Stimulated activated CD4-positive, alpha-beta T cell treated with anti-CD3 and anti-CD28 coated beads, Interleukin-4, amount 100 ng/mL, for 24 hours (primary cell): ENCODE measurements at places on chromosomes 3 and 15.

- no peak for DNase-seq
Observed at GRCh38 chr15:45328663-45329062, 49.7 kb downstream of the GATM start.

- DNase-seq: no peak
Observed at GRCh38 chr3:126510308-126510910, 7.2 kb downstream of the UROC1 start.

- no peak for DNase-seq
Observed at GRCh38 chr15:37720267-37720666, 214.2 kb upstream of the TMCO5A start.

- DNase-seq: no peak
Observed at GRCh38 chr3:51696954-51697353, 9.9 kb upstream of the GRM2 start.

DNA sequence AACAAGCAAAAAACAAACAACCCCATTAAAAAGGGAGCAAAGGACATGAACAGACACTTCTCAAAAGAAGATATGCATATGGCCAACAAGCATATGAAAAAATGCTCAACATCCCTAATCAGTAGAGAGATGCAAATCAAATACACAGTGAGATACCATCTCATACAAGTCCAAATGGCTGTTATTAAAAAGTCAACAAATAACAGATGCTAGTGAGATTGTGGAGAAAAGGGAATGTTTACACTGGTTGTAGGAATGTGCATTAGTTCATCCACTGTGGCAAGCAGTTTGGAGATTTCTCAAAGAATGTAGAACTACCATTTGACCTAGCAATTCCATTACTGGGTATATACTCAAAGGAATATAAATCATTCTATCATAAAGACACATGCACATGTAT, 44.5 kb downstream of the RIOX2 start:
- no peak for DNase-seq

DNA sequence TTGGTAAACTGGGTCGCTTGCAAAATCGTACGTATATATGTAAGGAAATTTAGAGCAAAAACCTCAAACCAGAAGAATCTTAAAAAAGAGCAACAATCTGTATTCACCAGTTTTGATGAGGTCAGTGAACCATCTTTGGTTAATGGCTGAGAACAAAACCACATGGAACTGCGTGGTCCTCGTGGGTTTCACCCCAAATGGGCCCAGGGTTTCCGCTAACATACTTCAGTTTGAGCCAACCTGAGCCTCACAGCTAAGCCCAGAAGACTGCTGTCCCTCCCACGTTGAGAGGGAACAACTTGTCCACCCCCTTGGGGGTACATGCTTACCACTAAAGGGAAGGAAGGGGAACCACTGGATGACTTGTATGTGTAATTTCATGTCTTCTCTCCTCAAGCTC, 204.6 kb downstream of the CACNA2D3 start:
- DNase-seq: no peak

DNA sequence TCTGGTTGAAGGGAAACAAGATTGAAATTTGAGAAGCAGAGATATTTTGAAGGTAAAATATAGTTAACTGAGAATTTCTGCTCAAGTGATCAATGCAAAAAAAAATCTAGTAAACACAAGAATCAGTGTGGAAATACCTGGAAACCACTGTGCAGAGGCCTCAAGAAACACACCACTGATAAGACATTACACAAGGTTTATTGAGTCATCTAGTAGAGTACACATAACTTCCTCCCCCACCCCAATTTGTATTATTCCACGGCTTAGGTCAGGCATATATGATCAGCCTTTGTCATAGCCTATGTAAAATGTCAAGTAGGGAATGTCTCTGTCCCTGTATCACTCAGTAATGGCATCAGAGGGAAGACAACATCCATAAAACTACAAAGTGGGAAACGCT, 447.8 kb upstream of the BCHE start:
- no peak for DNase-seq

DNA sequence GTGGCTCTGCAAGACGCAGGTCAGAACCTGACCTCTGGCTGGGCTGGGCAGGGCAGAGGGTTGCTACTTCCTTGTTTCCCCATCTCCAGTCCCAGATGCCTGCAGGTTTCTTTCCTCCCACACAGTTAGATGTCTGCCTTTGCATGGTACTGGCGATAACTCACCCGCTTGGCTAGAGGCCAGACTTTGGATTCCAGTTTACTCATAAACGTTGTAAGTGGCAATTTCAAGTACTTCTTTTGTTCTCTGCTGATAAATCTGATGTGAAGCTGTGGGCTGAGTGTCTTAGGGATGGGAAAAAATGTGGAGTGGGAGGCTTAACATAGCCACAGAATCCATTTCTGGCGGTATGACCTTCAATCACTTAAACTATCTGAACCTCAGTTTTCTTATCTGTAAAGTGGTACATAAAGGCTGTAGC, 194.2 kb downstream of the EBLN2 start:
- DNase-seq: no peak

- no peak for DNase-seq
Observed at GRCh38 chr3:194132465-194133286, 3.3 kb upstream of the HES1 start.

DNA sequence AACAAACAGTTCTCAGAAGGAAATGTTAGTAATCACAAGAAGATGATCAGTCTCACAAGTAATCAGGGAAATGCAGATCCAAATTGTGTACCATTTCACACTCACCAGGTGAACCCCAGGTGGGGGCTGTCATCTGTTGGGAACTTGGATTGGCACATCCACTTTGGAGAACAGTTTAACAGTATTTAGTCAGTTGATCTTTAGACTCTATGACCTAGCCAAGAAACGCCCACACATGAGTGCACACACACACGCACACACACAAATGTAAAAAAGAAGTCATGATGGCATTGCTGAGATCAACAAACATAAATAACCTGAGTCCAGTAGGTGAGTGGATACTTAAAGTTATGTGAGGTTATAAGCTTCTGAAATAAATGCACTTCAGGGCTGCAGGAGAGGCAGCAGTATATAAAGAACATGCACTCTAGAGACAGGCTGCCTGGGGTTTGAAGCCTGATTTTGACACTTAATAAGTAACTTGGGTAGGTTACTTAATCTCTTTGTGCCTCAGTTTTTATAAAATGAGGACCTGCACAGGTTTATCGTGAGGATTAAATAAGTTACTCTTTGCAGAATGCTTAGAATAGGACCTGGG, 17.7 kb downstream of the ACVR2B start:
- DNase-seq: no peak

GRCh38 chr3:177928172-177928873, 607.9 kb upstream of the KCNMB2 start:
- no peak for DNase-seq

DNA sequence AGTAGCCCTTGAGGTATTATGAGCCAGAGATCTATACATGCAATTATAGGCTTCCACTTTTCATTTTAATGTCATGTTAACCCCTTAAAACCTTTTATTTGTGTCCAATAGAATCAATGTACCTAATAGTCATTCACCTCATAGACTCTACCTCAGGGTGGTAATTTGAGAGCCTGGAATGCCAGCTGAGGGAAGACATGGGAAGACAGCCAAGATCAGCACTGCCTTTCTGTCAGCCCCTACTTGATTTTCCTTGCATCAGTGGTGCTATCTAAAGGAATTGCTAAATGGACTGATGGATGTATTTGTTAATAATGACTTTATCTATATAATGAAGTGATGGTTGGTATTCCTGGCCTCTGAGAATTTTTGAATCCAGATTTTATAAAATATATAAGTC, 113.3 kb upstream of the GBE1 start:
- no peak for DNase-seq

- DNase-seq: no peak
Observed at GRCh38 chr15:49163678-49164077, 6.4 kb upstream of the GALK2 start.

DNA sequence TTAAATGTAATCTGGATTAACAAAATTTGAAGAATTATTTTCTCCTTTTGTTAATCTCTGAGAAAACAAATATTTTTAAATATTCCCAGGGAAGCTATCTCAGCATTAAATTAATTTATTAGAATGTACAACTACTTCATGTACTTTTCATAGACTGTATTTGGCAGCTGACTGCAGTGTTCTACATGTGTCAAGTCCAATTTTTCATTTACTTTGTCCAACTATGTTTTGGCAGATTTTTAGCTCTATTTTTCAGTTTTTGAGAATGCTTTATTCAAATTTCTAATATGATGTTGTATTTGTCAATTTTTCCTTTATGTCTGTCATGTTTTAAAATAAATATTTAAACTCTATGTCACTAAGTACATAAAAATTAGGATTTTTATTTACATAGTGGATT, 925.1 kb downstream of the OTOL1 start:
- no peak for DNase-seq

GRCh38 chr15:38559131-38559530, 5.5 kb downstream of the RASGRP1 start:
- DNase-seq: no peak

- no peak for DNase-seq
Observed at GRCh38 chr15:60583946-60584345, 105.0 kb upstream of the ICE2 start.

GRCh38 chr3:107525644-107526305, 3.0 kb downstream of the BBX start:
- peak; percentile 21 for DNase-seq

DNA sequence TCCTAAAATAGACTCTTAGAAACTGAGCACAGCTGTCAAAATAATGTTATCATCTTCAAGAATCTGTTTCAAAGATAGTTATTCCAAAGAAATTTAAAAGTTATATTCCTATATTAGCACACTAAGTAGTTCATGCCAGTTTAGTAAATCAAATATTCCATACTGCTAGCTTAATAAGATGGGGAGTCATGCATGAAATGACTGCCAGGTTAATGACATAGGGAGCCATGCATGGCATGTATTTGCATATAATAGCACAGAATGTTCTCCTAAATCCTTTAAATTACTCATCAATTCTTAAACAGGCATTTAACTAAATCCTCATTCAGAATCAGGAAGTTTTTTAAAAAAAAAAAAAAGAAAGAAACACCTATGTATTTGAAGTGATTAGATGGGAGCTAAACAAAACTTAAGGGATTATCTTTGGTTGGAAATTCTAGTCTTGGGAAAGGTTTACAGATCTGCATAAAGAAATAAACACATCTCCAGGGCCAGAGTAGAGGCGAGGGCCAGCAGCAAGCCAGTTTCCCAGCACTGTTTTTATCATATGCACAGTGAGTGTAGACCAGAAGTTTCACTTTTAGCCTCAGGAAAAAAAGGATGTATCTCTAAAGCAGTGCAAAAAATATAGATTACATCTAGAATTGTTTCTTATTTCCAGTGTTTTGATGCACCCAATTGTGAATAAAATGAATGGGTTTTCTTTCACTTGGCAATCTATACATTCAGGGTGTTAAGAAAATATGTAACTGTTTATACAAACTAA, 366.4 kb upstream of the AGTR1 start:
- no peak for DNase-seq

GRCh38 chr15:48628832-48629231, 16.7 kb downstream of the FBN1 start:
- DNase-seq: no peak

GRCh38 chr3:169945313-169945712, 21.3 kb upstream of the SEC62 start:
- DNase-seq: peak; percentile 32

DNA sequence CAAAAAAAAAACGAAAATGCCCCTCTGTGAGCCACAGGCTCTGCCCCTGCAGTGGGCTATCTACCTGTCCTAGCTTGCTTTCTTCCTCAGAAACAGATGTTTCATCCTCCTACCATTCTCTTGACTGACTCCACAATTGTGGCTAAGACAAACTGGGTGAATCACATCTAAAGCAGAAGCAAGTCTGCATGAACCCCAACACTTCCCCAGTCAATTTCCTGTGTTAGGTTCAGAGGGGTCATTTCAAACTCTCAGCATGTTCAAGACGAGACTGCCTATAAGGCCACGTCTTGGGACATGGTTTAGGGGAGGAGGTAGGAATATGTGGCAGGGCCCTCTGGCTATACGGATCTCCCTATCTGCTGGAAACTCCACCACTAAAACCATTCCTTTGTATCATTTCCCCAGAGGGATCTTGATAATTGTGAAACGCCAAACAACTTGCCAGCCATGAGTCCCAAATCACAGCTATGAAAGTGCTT, 28.6 kb upstream of the ANKDD1A start:
- DNase-seq: peak; percentile 43

DNA sequence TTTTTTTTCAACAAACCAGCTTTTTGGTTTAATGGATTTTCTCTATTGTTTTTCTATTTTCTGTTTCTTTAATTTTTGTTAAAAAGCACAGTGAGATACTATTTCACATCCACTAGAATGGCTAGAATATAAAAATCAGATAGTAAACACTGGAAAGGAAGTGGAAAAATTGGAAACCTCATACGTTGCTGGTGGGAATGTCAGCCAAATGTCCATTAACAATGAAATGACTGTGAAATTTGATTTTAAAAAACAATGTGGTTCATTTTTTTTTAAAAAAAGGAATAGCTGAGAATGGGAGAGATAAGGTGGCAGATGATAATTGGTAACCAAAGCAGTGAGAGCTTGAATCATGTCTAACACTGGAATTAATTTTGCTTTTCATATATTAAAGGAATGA, 19.9 kb downstream of the NR2C2 start:
- no peak for DNase-seq

DNA sequence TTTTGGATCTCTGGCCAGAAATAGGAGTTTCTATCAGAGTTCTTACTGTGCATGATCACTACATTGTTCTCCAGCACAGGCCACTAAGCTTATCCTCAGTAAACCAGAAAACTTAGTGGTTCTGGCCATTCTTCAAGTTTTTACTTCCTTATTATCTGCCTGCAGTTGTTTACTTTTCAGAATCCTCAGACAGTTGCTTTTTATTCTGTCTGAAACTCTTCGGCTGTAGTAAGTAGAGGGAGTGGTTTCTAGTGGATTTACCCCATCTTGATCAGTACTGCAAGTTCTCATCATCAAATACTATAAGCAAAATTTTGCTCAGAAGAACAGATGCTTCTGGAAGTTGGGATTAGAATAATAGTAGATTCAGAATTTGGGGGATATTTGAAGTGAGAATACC, 193.0 kb upstream of the RARB start:
- no peak for DNase-seq

- DNase-seq: no peak
Observed at GRCh38 chr3:79016587-79017376, 751.0 kb downstream of the ROBO1 start.

DNA sequence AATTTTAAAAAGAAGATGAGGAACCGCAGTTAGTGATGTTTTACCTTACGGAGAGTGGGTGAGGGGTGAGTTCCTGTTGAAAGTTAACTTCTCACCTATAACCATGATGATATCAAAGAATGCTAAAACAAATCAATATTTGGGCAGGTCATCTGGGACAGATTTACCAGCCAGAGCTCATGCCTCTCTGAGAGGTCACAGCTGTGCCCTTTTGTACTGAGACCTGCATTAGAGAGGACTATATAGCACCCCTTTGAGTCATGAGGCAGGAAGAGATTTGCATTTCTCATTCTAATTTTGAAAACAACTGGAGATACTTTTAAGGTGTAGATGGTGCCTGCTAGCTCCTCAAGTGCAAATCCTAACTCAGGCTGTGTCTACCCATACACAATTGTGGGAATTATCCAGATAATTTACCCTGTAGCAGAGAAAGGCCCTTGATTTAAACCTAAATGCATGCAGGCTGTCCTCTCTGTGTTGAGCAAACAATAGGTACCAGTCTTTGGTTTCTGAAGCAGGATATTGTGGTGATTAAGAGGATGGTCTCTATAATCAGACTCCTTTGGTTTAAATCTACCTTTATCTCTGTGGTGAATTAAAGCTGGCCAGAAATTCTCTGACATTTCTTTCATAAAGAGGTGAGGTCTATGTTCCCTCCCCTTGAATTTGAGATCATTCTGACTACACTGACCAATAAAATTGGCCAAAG, 5.8 kb upstream of the TM4SF4 start:
- DNase-seq: no peak

GRCh38 chr3:42192334-42193200, 73.4 kb downstream of the CCK start:
- no peak for DNase-seq
